ENCODE measurements at places on chromosomes 3 and 15. TPM values are rescaled to one million over a fixed set of nuclear protein-coding genes. Genes with fewer than 3 reads are reported as not detected.

RASL12 gene
- 82.0 TPM for total RNA-seq

KY gene
- total RNA-seq, result 1.5 TPM

NMNAT3 gene
- total RNA-seq, result 19.4 TPM

MRPS25 gene
- total RNA-seq, result 34.5 TPM

ROBO1 gene
- 22.0 TPM for total RNA-seq

PLEKHO2 gene
- total RNA-seq, result 60.0 TPM

DNA sequence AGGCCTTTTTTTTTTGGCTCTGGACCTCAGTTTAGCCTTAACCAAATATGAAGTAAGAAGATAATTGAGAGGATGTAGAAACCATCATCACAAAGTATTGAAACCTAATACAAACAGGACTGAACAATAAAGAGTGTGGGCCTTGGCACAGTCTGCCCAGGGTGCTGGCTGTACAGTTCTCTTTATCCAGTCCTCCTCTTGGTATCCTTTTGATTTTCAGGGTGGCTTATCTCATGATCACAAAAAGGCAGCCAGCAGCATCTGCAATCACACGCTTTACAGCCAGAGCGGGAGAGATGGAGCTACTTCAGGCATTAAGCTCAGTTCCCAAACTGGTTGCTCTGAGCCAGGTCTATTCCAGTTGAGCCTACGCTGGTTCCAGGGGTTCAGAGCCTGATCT lies 239.7 kb downstream of the RPLP1 start:
- H3K27me3 ChIP-seq, result no peaks in the 10 kb centered on the region
- no peaks in the 10 kb centered on the region for H3K4me1 ChIP-seq
- H3K27ac ChIP-seq, result no peak overlapping the region
- DNase-seq, result no peak

- H3K27me3 ChIP-seq, result no peaks in the 10 kb centered on the region
- peaks cover 10% of the 10 kb centered on the region for H3K36me3 ChIP-seq
- H3K4me1 ChIP-seq, result peaks cover 18% of the 10 kb centered on the region
- no peak for DNase-seq
- peak overlapping the region; percentile 84 for H3K4me3 ChIP-seq
- H3K27ac ChIP-seq, result peak overlapping the region; percentile 85
Observed at GRCh38 chr3:197959500-197959890, 522 bp upstream of the LMLN start.

DNA sequence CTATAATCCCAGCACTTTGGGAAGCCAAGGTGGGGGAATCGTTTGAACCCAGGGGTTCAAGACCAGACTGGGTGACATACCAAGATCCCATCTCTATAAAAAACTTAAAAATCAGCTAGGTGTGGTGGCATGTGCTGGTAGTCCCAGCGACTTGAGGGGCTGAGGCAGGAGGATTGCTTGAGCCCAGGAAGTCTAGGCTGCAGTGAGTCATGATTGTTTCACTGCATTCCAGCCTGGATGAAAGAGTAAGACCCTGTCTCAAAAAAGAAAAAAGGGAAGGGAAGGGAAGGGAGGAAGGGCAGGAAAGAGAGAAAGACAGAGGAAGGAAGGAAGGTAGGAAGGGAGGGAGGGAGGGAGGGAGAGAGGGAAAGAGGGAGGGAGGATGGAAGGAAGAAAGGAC lies 133.7 kb upstream of the LRRN1 start:
- no peaks in the 10 kb centered on the region for H3K36me3 ChIP-seq
- H3K4me1 ChIP-seq, result no peaks in the 10 kb centered on the region
- H3K4me3 ChIP-seq, result no peak overlapping the region
- H3K27ac ChIP-seq, result no peak overlapping the region
- DNase-seq, result no peak

DNA sequence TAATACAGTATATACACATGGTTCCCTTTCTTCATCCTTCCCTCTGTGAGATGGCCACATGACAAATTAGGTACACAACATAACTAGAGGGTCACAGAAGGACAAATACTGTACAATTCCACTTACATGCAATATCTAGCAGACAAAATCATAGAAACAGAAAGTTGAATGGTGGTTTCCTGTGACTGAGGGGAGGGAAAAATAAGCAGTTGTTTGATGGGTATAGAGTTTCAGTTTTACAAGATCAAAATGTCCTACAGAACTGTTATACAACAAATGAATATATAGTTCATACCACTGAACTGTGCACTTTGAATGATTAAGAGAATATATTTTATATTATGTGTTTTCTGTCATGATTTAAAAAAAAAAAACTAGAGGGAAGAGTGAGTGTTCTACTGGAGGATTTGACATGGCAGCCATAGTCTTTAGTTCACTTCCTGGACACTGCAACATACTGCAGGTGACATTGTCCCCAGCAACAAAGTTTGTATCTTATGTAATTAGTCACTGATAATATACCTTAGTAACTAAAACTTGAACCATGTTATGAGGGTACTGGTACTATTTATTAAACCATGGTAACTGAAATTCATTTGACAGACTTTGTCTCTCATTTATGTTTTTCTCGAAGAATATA lies 37.2 kb downstream of the CCDC54 start:
- no peaks in the 10 kb centered on the region for H3K4me1 ChIP-seq
- H3K27me3 ChIP-seq, result no peaks in the 10 kb centered on the region
- no peak for DNase-seq
- no peak overlapping the region for H3K27ac ChIP-seq
- H3K36me3 ChIP-seq, result no peaks in the 10 kb centered on the region

GRCh38 chr3:148206446-148206845 lies 491.3 kb upstream of the AGTR1 start:
- H3K36me3 ChIP-seq, result no peaks in the 10 kb centered on the region
- H3K4me1 ChIP-seq, result no peaks in the 10 kb centered on the region
- DNase-seq, result no peak
- no peaks in the 10 kb centered on the region for H3K27me3 ChIP-seq
- no peak overlapping the region for H3K4me3 ChIP-seq
- H3K27ac ChIP-seq, result no peak overlapping the region

DNA sequence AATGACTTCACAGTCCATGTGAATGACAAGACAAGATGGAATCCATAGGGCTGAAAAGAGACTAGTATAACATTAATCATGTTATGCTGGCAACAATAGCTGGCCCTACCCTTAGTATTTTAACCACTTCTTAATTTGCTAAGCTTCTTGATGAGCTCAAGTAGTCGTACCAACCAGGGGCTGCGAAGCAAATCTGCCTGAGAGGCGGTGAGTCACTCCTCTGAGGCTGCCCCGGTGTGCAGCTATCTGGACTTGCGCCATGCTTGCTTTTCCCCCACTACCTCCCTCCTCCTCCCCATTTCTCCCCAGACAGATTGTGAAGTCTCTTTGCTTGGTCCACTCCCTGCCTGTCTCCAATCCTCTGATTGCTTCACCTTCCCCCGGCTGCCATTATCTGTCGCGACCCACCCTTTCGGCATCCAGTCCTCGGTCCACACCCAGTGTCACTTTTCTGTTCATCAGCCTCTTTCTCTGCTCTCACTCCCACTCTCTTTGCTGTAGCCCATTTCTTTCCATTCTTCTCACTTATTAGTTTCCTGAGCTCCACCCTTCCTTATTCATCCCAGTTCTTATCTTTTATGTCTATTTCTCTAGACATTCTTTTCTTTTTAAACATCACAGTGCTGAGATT lies 42.7 kb downstream of the DUT start:
- no peaks in the 10 kb centered on the region for H3K36me3 ChIP-seq
- no peak overlapping the region for H3K4me3 ChIP-seq

GRCh38 chr15:23503980-23504379 lies 56.9 kb upstream of the GOLGA6L2 start:
- no peak overlapping the region for H3K27ac ChIP-seq
- no peaks in the 10 kb centered on the region for H3K36me3 ChIP-seq

DNA sequence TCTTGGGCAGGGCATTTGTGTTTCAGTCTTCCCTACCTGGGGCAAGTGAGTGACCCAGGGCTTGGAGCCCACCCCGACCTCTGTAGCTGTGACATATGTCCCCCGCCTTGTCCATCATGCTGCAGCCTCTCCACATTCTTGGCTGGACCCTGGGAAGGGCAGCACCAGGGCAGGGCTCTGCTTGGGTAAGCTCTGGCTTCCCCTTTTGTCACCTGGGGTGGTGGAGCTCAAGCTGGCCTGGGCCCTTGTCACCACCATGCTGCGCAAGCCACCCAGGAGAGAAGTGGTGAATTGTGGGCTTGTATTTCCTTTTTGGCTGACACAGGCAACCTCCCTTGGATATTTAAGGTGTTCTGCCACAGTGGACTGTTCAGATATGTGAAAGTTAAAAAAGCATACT lies 29.3 kb downstream of the SPSB4 start:
- H3K4me3 ChIP-seq, result no peak overlapping the region
- H3K27ac ChIP-seq, result no peak overlapping the region
- no peaks in the 10 kb centered on the region for H3K36me3 ChIP-seq
- H3K27me3 ChIP-seq, result no peaks in the 10 kb centered on the region

GRCh38 chr3:51500632-51501131 lies 867 bp upstream of the DCAF1 start:
- peaks cover 7% of the 10 kb centered on the region for H3K36me3 ChIP-seq
- H3K27me3 ChIP-seq, result no peaks in the 10 kb centered on the region
- peaks cover 25% of the 10 kb centered on the region for H3K4me1 ChIP-seq
- H3K4me3 ChIP-seq, result no peak overlapping the region

DNA sequence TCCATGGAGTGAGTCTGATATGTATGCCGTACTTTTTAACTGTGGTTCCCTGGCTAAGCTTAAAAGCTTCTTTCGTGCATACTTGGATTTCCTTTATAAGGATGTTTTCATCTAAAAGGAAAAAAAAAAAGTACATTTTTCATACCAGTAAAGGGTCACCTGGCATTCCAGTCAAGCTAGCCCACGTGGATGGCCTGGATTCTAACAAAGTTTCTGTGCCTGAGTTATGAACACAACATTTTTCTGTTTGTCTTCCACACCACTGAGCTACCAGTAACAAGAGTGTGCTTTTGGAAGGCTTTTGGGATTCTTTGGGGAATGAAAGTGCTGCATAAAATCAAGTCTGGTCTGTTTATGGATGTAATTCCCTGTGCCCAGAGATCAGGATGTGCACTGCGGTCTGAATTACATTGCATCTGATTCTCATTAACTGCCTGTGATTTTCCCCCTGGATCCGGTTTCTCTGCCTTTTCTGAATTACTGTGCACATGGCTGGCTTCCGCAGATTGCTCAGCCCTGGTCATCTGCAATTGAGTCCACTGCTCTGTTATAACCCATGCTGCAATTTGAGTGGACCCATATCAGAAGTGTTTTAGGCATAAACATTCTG lies 38.2 kb upstream of the MAGI1 start:
- H3K36me3 ChIP-seq, result no peaks in the 10 kb centered on the region
- H3K27ac ChIP-seq, result no peak overlapping the region
- H3K4me1 ChIP-seq, result no peaks in the 10 kb centered on the region
- no peaks in the 10 kb centered on the region for H3K27me3 ChIP-seq

- H3K27ac ChIP-seq, result no peak overlapping the region
- H3K36me3 ChIP-seq, result no peaks in the 10 kb centered on the region
- no peaks in the 10 kb centered on the region for H3K4me1 ChIP-seq
- H3K4me3 ChIP-seq, result no peak overlapping the region
- no peak for DNase-seq
Observed at GRCh38 chr3:139327861-139328260, 16.0 kb upstream of the MRPS22 start.

DNA sequence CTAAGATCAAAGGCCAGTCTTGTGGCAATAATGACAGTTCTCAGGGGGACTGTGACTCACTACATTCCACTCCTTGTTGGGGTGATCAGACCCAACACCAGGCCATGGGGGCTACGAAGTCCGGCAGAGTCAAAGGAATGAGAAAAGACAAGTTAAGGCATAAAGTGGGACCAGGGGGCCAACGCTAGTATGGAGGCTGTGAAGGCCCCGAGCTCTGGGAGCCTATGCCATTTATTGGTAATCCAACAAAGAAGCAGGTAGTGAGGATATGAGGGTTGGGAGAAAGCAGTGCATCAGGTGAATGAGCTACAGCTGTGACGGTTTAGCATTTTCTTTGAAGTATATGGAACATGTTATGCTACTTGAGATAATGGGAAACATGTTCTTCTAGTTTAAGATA lies 104.4 kb upstream of the C2CD4B start:
- H3K27ac ChIP-seq, result no peak overlapping the region
- DNase-seq, result no peak
- no peaks in the 10 kb centered on the region for H3K4me1 ChIP-seq
- H3K4me3 ChIP-seq, result no peak overlapping the region

DNA sequence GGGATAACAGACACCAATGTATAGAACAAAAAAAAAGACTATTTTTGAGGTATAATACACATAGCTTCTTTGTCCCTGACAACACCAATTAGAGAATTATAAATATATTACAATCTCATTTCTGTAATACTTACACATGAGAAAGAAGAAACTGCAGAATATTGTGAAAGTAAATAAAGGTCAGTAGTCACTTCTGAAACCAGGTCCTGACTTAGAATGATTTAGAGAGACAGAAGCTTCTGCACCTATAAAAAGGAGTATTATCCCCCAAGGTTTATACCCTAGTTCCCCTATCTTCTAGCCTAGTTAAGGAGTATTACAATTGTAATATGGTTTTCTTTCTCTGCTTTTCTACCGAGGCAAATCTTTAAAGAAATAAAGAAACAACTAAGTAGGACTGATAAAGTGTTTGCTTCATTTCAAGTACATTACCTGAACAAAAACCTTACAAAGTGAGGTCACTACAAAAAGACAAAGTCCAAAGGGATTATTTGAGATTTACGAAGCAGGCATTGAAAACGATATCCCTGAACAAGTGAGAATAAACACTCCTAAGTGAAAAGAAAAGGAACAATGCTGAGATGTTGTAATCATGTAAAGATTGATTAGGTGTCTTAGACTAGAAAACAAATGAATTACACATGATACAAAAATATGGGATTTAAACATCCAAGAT lies 103.0 kb downstream of the GBE1 start:
- no peak overlapping the region for H3K27ac ChIP-seq
- H3K27me3 ChIP-seq, result no peaks in the 10 kb centered on the region
- H3K36me3 ChIP-seq, result no peaks in the 10 kb centered on the region
- H3K4me1 ChIP-seq, result no peaks in the 10 kb centered on the region

DNA sequence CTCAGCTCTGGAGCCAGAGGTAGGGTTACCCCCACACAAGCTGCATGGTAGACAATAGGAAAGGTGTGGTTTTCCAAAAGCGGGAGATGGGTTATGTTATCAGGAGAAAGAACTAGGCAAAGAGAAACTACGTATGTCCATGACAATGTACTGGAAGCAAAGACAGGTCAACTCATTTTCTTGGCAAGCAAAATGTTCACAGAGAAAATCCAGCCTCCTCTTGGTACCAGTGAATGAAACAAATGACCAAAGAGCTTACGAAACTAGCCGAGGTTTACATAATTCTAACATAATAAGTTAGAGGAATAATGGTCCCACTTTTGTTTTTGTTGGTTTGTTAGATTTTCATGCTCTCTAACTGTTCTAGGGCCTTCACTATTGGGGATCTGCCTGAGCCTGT lies 338.1 kb upstream of the TGFBR2 start:
- H3K27ac ChIP-seq, result no peak overlapping the region
- no peak overlapping the region for H3K4me3 ChIP-seq
- H3K36me3 ChIP-seq, result no peaks in the 10 kb centered on the region
- no peaks in the 10 kb centered on the region for H3K27me3 ChIP-seq

Data from tibial nerve (tissue), 4 donors.